ENCODE measurements at places on chromosomes 16 and 17. TPM values are rescaled to one million over a fixed set of nuclear protein-coding genes. Genes with fewer than 3 reads are reported as not detected.

DNA sequence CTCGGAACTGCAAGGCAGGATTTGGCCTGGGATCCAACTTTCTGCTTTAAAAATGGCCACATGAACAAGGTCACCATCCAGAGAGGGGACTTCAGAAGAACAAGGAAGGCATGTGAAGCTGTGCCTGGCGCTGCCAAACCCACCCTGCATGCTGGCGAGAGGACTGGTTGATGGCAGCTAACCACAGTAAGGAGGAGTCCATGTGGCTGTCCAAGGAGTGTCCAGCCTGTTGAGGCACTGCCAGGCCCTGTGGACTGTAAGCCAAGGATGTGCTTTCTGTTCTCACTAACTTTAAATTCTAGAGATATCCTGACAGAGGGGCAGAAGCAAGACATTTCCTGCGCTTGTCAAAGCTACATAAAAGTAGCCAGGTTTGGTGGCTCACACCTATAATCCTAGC, 40.4 kb downstream of the CDK5R1 start:
- no peak for DNase-seq
- H3K4me3 ChIP-seq: no peak overlapping the region
- H3K27ac ChIP-seq: no peak overlapping the region
- no peaks in the 10 kb centered on the region for H3K27me3 ChIP-seq
- no peaks in the 10 kb centered on the region for H3K4me1 ChIP-seq

DNA sequence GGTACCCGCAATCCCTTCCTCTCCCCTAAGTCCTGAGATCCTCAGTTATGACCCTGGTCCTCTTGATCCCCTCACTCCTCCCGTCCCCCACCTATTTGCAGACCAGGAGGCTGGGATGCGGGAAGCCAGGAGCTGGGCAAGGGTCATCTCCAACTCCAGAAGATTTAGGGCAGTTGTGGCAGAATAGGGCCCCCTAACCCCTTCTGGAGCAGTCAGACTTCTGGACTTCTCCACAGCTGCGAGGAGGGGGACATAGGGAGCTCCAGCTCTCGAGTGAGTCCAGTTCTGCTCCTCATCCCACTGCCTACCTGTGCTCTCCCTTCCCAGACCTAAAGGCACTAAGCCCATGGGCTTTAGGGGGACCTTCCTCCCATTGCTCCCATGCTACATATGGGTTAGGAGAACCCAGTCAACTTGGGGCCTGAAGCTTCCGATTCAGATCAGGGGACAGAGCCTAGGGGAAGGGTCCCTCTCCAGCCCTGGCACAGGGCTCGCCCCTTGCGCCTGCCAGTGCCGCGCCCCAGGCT, 1.3 kb downstream of the WNK4 start:
- no peak overlapping the region for H3K27ac ChIP-seq
- H3K4me3 ChIP-seq: peak overlapping the region; percentile 68
- H3K4me1 ChIP-seq: peaks cover 22% of the 10 kb centered on the region
- no peak for DNase-seq

GRCh38 chr17:29445844-29446243, 55.7 kb downstream of the TAOK1 start:
- no peak overlapping the region for H3K27ac ChIP-seq
- no peaks in the 10 kb centered on the region for H3K36me3 ChIP-seq
- no peak for DNase-seq
- no peaks in the 10 kb centered on the region for H3K27me3 ChIP-seq
- H3K4me1 ChIP-seq: no peaks in the 10 kb centered on the region

- no peaks in the 10 kb centered on the region for H3K27me3 ChIP-seq
- no peak for DNase-seq
- no peaks in the 10 kb centered on the region for H3K36me3 ChIP-seq
- no peaks in the 10 kb centered on the region for H3K4me1 ChIP-seq
Measured at GRCh38 chr16:59941594-59941993, 1207.5 kb upstream of the GOT2 start.

- no peak for DNase-seq
- no peak overlapping the region for H3K27ac ChIP-seq
- no peak overlapping the region for H3K4me3 ChIP-seq
Measured at GRCh38 chr17:15918661-15919259, 26.2 kb upstream of the ADORA2B start.

Gene PYDC1
- polyA plus RNA-seq: 0.19 TPM

- H3K27ac ChIP-seq: no peak overlapping the region
- no peak overlapping the region for H3K4me3 ChIP-seq
- no peak for DNase-seq
- H3K4me1 ChIP-seq: no peaks in the 10 kb centered on the region
Measured at GRCh38 chr17:3821101-3821500, 20.1 kb upstream of the ITGAE start.

DNA sequence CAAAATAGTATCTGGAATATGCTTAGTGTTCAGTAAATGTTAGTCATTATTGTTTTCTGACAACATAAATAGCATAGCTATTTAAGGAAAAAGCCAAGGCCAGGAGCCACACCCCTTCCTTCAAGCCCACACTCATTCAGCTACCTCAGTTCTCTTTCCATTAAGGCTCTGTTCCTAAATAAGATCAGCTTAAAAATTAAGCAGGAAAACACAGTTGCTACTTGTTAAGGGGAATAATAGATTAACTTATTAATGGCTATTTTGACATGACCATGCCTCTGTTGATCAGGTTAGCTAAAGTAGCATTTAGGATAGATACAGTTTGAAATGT, 158.1 kb downstream of the CHD9 start:
- DNase-seq: no peak
- H3K27ac ChIP-seq: no peak overlapping the region
- no peaks in the 10 kb centered on the region for H3K4me1 ChIP-seq

- no peak overlapping the region for H3K4me3 ChIP-seq
- H3K27me3 ChIP-seq: no peaks in the 10 kb centered on the region
- peaks cover 3% of the 10 kb centered on the region for H3K4me1 ChIP-seq
- no peak for DNase-seq
- H3K36me3 ChIP-seq: no peaks in the 10 kb centered on the region
Measured at GRCh38 chr17:73224237-73224636, 31.4 kb downstream of the COG1 start.

DNA sequence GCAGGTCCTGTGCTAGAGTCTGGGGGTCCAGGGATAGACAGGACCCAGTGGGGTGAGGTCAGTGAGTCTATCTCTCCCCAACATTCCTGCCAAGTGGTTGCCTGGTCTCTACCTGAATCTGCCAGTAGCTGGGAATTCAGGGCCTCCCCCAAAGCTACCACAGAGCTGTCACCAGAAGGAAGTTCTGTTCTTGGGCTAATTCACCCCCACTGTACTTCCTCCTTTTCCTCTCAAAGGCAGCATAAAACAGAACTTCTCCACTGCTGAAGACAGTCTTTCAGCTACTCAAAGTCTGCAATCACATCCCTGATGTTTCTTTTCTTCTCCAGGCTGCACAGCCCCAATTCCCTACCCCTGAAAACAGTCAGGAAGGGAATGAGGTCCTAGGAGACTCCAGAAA, 8.7 kb downstream of the CAMTA2 start:
- peaks cover 70% of the 10 kb centered on the region for H3K36me3 ChIP-seq
- H3K27ac ChIP-seq: no peak overlapping the region
- no peak for DNase-seq
- H3K27me3 ChIP-seq: no peaks in the 10 kb centered on the region
- H3K4me1 ChIP-seq: no peaks in the 10 kb centered on the region

Gene ABI3
- 9.3 TPM for polyA plus RNA-seq

DNA sequence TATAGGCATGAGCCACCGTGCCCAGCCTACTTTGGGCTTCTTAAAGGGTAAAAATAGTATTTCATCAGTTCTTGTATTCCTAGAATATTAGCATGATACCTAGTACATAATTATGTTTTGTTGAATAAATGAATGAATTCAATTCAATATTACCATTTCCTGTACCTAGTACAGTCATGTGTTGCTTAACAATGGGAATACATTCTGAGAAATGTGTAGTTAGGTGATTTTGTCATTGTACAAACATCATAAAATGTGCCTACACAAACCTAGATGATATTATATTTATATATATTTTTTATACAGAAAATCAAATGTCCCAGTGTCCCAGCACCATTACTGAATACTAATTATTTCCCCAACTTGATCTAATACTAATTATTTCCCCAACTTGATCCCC, 85.6 kb upstream of the HAS3 start:
- H3K27ac ChIP-seq: no peak overlapping the region
- H3K36me3 ChIP-seq: no peaks in the 10 kb centered on the region
- no peak overlapping the region for H3K4me3 ChIP-seq
- no peaks in the 10 kb centered on the region for H3K27me3 ChIP-seq
- H3K4me1 ChIP-seq: no peaks in the 10 kb centered on the region
- no peak for DNase-seq

DNA sequence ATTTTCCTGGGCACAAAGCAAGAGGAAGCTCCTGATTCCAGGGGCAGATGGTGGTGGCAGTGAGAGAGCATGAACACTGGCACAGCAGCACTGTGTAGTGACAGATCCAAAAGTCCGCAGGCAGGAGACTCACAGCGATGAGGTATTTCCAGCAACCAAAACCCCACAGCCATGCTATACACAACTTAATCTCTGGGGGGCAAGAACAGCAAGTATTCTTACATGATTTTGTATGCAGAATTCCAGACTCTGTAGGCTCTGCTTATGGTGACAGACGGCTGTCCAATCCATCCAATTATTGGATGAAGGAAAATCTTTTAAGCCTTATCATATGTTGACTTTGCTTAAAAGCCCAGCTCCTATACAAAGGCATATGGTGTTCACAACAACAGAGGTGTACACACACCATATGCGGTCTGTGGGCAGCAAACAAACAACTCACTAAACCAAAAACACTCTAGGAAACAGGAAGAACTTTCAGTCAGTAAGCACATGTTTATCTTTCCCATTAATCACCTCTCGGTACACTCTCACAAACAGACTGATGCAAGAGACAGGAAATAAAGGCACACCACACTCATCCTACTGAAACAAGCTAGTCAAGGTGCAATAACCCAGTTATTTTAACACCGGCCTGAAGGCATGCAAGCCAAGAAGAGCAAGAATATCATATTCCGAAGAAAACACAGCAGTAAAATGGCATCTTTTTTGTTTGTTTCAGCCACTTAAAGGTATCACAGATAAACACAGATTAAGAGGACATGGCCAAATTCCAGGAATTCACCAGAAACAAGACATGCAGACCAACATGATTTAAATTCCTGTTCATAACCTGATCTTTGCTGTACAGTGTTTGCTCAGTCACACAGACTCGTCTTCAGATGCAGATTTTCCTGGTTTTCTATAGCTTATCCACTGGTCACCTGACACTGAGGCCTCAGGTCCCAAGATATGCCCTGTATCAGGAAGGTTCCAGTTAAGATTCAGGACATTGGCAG, 47.8 kb downstream of the ERN1 start:
- DNase-seq: peak; percentile 74
- peaks cover 8% of the 10 kb centered on the region for H3K36me3 ChIP-seq
- H3K27ac ChIP-seq: peak overlapping the region; percentile 85
- H3K4me1 ChIP-seq: peaks cover 65% of the 10 kb centered on the region
- H3K4me3 ChIP-seq: no peak overlapping the region

DNA sequence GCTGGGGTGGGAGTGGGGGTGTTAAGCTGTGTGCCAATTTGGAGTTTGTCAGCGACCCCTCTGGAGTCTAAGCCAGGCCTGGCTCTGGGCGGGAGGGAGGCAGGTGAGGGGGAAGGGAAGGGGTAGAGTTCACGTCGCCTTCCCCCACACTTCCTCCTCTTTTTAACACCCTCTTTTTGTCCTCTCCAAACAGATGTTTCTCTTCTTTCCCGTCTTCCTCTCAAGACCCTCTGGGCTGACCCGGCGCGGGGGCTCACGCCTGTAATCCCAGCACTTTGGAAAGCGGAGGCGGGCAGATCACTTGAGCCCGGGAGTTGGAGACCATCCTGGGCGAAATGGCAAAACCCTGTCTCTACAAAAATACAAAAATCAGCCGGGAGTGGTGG, 3.3 kb downstream of the HOXB1 start:
- H3K4me3 ChIP-seq: no peak overlapping the region
- DNase-seq: no peak
- H3K27me3 ChIP-seq: peaks cover 76% of the 10 kb centered on the region
- H3K4me1 ChIP-seq: peaks cover 8% of the 10 kb centered on the region
- H3K36me3 ChIP-seq: no peaks in the 10 kb centered on the region

GRCh38 chr17:50863221-50863843, 2.8 kb downstream of the TOB1 start:
- DNase-seq: peak; percentile 62
- peak overlapping the region; percentile 97 for H3K27ac ChIP-seq
- H3K27me3 ChIP-seq: no peaks in the 10 kb centered on the region
- peaks cover 19% of the 10 kb centered on the region for H3K36me3 ChIP-seq
- H3K4me3 ChIP-seq: peak overlapping the region; percentile 88

Gene STH
- polyA plus RNA-seq: not detected

DNA sequence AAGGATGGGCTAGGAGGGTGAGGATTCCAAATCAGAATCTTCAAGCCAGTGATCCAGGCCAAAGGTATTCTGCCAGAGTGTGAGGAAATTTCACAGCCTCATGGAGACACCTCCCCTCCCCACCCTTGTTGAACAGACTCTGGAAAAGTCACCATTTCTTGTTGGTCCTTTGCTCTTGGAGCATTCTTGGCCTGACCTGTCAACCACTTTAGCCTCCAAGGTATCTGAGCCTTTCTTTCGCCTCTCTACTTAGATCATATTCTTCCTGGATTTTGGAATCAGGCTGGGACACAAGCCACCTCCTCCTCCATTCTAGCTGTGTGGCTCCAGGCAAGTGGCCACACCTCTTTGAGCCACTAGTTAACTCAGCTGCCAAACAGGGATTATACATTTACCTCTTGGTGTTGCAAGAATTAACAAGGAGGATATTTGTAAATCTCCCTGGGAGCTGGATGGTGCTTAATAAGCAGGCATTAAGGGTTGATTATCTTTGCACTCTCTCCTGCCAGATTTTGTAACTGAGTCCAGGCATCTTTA, 193.5 kb downstream of the WWOX start:
- H3K4me1 ChIP-seq: peaks cover 20% of the 10 kb centered on the region
- no peaks in the 10 kb centered on the region for H3K27me3 ChIP-seq
- peak overlapping the region; percentile 57 for H3K27ac ChIP-seq
- no peak overlapping the region for H3K4me3 ChIP-seq
- H3K36me3 ChIP-seq: no peaks in the 10 kb centered on the region

Gene C17orf78
- polyA plus RNA-seq: 6.0 TPM

Gene ANKS3
- polyA plus RNA-seq: 19.8 TPM

Gene CLDN7
- 250 TPM for polyA plus RNA-seq

GRCh38 chr16:22239131-22239805, 33.2 kb downstream of the EEF2K start:
- H3K36me3 ChIP-seq: peaks cover 3% of the 10 kb centered on the region
- H3K27me3 ChIP-seq: no peaks in the 10 kb centered on the region
- no peak overlapping the region for H3K4me3 ChIP-seq
- no peak overlapping the region for H3K27ac ChIP-seq
- DNase-seq: no peak
- peaks cover 8% of the 10 kb centered on the region for H3K4me1 ChIP-seq

Gene FCSK
- 38.0 TPM for polyA plus RNA-seq

- H3K4me1 ChIP-seq: peaks cover 21% of the 10 kb centered on the region
- no peaks in the 10 kb centered on the region for H3K27me3 ChIP-seq
- H3K27ac ChIP-seq: peak overlapping the region; percentile 52
- DNase-seq: no peak
- peak overlapping the region; percentile 90 for H3K4me3 ChIP-seq
Measured at GRCh38 chr17:8382880-8383142, 182 bp downstream of the RPL26 start.

Gene LRRC75A
- 37.2 TPM for polyA plus RNA-seq

Gene SECTM1
- 16.1 TPM for polyA plus RNA-seq

Data from large intestine (tissue), 12 donors.